Activated B cell treated with CpG ODN at 0.5 μM for 24 hours (primary cell): ENCODE measurements at places on chromosomes 4 and X.

DNA sequence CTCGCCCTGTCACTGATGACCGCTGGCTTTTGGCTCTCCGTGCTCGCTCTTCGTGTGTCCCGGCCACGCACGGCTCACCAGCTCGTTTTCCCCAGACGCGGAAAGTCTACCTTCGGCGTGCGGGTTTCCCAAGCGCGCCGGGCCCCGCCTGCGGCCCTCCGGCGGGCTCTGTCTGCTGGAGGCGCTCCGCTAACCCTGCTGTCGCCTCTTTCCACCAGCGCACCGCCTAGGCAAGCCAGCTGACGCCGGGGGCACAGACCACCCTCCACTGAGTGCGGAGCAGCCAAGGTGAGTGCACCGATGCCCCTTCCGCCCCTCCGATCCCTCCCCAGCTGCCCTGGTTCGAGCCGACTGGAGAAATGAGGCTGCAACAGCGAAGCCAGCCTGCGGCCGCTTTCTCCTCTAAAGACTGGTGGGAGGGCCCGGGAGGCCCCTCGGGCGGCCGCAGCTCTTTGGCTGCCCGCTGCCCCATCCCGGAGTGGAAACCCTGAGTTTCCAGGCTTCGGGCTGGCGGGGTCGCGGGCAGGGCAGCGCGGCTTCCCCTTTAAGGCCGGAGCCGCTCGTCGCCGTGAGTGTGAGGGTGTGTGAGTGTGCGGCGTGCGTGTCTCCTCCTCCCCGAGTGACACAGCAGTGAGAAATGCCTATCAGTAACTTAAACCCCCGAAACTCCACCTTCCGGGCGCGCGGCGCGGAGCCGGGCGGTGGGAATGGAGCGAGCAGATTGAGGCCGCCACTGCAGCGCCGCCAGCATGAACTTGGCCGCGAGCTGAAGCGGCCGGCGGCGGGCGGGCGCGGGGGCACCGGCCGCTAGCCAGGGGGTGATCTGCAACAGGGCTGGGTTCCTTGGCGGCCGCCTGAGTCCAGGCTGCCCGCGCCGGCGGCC is at the start of gene MAMLD1:
Gene MAMLD1, plus strand, starts transcription at position 719 of the 883 bp plus-strand sequence. CDS start 82,200 bp downstream, outside the sequence.
- DNase-seq, result peak; percentile 29

- DNase-seq, result no peak
These were observed 112.4 kb upstream of the SPRY1 start for GRCh38 chr4:123284168-123284567.

DNA sequence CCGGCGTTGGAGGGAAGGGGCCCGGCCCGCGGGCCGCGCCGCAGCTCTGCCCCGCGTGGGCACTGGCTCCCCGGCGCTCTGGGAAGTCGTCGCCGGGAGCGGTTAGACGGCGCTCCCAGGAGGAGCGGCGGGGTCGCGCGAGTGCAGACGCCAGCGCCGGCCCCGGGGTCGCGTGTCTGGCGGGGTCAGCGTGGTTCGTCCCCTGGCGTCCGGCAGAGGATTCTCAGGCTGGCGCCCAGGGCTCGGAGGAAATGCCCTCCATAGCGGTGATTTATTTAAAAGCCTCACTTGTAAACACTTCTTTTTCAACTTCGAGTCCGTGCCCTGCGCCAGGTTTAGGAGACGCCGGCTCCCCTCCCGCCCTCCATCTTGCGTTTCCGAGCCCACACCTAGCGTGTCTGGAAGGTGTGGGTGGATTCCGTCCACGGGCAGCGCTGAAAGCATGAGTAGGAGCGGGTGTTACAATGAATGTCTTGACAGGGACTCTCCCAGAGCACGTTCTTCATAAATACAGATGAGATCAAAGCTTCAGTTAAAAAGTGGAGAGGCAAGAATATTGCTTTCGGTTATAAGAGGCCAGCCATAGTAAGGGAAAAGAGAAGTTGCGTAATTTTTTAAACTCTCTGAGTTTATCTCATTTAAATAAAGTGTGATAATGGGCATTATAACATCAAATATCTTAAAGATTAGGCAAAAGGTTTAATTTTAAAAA is 692 bp downstream of the FAM241A start:
- DNase-seq, result peak; percentile 47

DNA sequence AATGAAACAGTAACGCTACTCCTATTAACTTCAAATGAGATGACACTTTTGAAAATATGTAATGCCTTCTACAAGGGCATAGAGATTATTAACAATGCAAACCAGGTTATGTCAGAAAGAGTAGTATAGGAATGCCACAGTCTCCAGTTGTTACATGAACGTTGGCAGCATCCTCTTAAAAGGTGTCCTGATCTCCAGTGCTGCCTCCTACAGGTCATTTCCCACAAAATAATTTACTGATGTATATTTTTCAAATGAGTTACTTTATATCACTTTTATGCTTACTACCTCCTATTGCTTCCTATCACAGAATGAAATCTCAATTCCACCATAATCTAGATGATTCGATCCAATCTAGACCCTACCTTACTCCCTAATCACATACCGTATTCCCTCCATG is 195.2 kb upstream of the EPHA5 start:
- DNase-seq, result no peak

DNA sequence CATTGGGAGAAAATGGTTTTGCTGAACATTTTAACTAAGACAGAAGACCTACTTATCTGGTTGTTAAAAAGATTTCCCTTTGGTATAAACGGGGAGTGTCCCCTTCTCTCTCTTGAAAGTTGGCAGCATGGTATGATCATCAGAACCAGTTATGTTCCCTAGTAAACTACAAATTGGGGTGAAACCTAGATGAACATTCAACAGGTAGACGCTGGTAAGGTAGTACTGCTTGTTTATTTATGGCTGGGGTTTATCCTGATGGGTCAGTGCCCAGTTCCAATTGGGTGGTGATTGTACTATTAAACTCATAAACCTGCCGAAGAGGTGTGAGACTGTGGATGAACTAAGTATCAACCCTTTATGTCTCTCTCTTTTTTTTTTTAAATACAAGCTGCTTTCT is 100.5 kb downstream of the MBNL3 start:
- no peak for DNase-seq

- DNase-seq, result no peak
These were observed 123.5 kb upstream of the BMPR1B start for GRCh38 chr4:94634271-94634670.

GRCh38 chr4:103994059-103994458 is 274.3 kb upstream of the TACR3 start:
- no peak for DNase-seq

DNA sequence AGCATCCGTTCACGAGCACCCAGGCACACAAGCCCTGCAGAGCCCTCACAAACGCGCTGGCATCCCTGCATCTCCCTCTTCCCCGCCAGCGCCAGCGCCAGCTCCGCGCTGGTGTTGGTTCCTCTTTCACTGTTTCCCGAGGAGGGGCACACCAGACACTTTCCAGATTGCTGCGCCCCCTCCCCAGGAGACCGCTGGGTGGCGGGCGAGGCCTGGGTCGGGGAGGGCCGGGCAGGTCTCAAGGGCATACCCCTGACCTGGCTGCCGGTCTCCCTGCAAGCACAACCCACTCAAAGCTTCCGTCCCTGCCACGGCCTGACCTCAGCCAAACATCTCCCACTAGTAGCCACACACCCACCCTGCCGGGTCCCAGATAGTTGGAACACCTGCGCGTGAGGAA is 2.2 kb upstream of the NKX1-1 start:
- DNase-seq, result no peak

DNA sequence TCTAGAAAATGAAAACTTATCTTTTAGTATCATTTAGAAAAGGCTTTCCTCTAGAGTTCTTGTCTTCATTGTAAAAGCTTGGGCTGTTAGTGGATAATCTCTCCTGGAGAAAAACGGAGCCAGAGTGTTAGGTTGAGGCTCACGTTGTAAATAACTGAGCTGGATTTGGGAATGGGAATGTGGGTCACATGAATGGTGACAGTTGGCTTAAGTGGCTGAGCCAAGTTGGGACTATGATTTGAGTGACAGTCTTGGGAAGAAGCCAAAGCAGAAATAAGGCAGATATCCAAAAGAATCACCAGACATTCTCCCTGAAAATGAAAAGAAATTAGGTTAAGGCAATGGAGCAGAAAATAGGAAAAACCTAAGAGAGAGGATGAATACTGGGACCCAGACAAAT is 33.6 kb upstream of the PDGFC start:
- no peak for DNase-seq

DNA sequence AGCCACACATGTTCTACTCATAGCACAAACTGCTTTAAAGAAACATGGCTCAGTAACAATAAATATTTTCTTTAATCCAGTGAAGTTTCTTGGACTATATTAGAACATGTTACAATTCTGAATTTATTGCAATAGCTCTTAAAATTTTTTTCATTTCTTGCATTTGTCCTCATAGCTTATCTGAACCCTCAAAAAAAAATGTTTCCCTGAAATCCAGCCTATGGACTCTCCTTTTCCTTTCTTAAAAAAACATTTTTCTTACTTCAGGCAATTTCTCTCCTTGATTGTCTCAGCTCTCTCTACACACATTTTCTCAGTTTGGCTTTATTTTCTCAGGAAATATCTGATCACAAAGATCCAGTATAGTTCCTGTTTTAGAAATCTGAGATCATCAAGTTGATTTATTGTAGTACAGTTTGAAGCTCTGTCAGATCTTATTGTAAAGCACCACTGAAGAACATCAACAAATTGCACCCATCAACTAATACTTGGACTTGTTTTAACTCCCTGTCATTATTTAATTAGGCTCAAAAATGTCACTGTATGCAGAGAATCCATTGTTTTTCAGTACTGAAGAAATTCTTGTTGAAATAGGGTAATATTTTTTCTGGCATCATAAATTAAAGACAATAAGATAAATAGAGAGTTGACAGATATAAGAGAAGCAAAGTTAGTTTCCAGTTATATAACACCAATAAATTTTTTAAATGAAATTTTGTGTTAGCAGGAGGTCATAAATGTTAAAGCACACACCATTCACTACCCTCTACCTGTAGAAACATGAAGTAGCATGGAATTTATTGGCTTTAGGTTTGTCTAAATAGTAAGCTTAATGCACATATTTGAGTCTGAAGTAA is 317.7 kb downstream of the ARHGAP24 start:
- DNase-seq, result no peak

DNA sequence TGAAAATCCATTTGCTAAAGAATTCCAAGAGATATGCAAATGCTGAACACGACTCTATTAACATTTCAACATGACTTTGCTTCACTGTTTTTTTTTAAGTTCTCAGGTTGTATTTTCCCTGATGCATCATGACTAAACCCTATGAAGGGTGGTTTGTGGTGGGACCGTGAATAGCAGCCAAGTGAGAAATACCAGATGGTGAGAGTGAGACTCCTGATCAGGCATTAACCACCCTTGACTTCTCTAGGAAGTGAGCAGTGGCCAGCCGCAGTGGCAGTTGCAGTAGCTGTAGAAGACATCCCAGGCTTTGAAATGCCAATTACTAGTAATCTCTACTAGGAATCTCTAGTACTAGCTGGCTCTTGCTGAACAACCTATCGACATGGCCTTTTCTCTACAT is 383.4 kb downstream of the FAM133A start:
- no peak for DNase-seq

- no peak for DNase-seq
These were observed 12.5 kb downstream of the GRXCR1 start for GRCh38 chr4:42904986-42905385.

- DNase-seq, result no peak
These were observed 5.2 kb downstream of the MGARP start for GRCh38 chr4:139274790-139275189.

GRCh38 chr4:165692082-165692481 is 181.0 kb upstream of the TLL1 start:
- DNase-seq, result no peak

- DNase-seq, result no peak
These were observed 144.1 kb upstream of the RBPJ start for GRCh38 chr4:26176598-26177149.

GRCh38 chr4:138204507-138204906 is 37.6 kb downstream of the SLC7A11 start:
- DNase-seq, result no peak

DNA sequence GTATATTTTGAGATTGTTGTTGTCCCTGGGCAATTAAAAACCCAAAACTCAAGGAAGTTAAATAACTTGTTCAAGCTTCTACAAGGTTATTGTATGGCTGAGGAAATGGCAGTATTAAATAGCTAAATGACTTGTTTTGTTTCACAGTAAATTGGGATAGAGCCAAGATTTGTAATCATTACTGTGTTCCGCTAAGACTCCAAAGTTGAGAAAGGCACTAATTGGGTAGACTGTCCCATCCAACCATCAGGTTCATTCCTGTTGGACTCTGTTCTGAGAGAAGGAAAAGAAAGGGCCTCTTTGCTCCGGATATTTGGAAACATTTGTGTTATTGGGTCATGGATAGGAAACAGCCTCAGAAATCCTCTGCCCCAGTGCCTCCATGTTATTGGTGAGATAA is 82.2 kb downstream of the DCLK2 start:
- DNase-seq, result no peak

DNA sequence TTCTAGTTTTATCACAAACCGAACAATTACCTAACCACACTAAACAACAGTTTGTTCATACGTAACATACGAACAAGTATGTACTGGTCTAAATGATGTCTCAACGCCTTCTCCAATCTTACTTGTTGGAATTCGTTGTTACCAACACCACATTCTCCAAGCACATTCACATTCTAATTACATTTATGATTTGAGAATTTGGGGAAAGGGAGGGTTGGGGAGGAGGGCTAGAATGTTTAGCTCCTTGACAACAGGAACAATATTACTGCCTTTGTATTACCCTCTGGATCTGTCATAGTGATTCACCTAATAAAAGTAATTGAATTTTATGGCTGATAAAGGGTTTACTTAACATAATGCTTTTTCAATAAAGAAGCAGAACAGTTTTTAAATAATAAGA is 24.4 kb downstream of the LCORL start:
- DNase-seq, result no peak

DNA sequence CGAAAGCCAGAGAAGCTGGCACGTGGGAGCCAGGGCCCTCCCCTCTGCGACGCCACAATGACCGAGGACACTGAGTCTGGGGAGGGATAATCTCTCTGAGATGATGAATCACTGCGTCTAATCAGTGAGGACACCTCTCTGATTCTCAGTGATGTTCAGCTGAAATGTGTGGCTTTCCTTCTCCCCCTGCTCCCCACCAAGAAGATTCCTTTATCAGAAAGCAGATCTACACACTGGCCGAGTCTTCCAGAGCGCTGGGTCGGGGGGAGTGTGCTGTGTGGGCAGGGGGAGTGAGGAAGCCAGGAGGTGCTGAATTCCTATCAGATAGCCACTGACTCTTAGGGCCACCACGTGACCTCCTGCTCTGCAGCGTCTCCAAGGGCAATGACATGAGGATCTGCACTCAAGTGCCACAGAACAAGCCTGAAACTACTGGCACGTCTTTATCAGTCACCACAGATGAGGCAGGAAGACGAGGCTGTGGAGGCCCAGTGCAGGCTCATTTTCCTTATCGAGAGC is 89.2 kb downstream of the GATB start:
- no peak for DNase-seq

GRCh38 chr4:168736860-168737805 is 240.3 kb downstream of the PALLD start:
- DNase-seq, result no peak

- no peak for DNase-seq
These were observed 95.7 kb upstream of the GRIA3 start for GRCh38 chrX:123088331-123088730.

GRCh38 chr4:45120163-45120562 is 393.8 kb upstream of the GNPDA2 start:
- no peak for DNase-seq
